ENCODE measurements at places on chromosomes 12 and 14. TPM values are rescaled to one million over a fixed set of nuclear protein-coding genes. Genes with fewer than 3 reads are reported as not detected.

GRCh38 chr12:121628037-121628436, 1.7 kb downstream of the ORAI1 start:
- no peak for DNase-seq

The RTL1 gene
- 46.9 TPM for total RNA-seq

- DNase-seq, result no peak
These were observed 200.3 kb downstream of the DPY19L2 start for GRCh38 chr12:63467951-63468350.

DNA sequence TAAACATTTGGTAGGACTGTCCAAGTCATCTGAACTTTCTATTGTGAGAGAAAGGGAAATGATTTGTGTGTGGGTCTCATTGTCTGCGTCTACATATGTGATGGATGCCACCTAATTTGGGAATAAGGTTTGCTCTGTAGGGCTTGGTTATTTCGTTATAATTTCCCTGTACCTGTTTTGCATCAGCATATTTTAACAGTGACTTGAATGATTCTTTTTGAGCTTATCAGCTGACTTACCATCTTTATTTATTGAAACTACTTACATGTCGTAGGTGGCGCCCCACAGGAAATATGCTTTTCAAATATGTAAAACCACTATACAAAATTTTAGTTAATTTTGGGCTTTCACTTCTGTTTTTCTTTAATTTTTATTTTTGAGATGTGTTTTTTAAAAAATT, 56.5 kb upstream of the BCAT1 start:
- no peak for DNase-seq

The KRT77 gene
- total RNA-seq, result 0.10 TPM

- no peak for DNase-seq
These were observed 51.3 kb downstream of the SERPINA3 start for GRCh38 chr14:94663538-94663937.

DNA sequence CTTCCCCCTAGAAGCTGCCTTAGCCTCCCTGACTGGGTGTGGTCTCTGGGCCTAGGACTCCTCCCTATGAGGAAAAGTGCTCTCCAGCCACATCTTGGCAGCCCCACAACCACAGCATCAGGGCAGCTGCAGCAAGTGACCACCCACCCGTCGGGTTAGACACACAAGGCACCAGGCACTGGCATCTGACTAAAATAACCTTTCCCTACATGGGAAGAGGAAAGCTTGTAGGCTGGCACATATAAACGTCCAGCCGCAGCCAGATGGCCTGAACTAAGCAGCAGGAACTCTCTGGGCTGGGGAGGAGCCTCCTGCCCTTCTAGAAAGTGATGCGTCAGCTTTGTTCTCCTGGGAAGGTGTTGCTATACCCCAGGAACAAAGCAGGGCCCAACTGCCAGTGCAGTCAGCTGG, 328.7 kb downstream of the DPF3 start:
- DNase-seq, result peak; percentile 87

The CCDC175 gene
- not detected for total RNA-seq

GRCh38 chr12:68631227-68631626, 20.5 kb downstream of the RAP1B start:
- DNase-seq, result no peak

The MYF5 gene
- total RNA-seq, result 48.5 TPM

- DNase-seq, result no peak
These were observed 185.3 kb upstream of the BCL2L14 start for GRCh38 chr12:11885261-11886038.

The ACOT6 gene
- total RNA-seq, result not detected

The BDKRB2 gene
- 9.1 TPM for total RNA-seq

The CORO1C gene
- total RNA-seq, result 107 TPM

GRCh38 chr12:121748571-121749265, 36.2 kb downstream of the TMEM120B start:
- peak; percentile 50 for DNase-seq

The MYO1H gene
- 0.51 TPM for total RNA-seq

- DNase-seq, result no peak
These were observed 58.3 kb downstream of the SLC15A5 start for GRCh38 chr12:16218934-16219751.

GRCh38 chr14:84024231-84024820, 1505.6 kb upstream of the FLRT2 start:
- DNase-seq, result no peak

The ZCRB1 gene
- 17.0 TPM for total RNA-seq

GRCh38 chr12:99147130-99147529, 500.4 kb upstream of the GARIN6 start:
- DNase-seq, result no peak

The GPR132 gene
- total RNA-seq, result 1.5 TPM

DNA sequence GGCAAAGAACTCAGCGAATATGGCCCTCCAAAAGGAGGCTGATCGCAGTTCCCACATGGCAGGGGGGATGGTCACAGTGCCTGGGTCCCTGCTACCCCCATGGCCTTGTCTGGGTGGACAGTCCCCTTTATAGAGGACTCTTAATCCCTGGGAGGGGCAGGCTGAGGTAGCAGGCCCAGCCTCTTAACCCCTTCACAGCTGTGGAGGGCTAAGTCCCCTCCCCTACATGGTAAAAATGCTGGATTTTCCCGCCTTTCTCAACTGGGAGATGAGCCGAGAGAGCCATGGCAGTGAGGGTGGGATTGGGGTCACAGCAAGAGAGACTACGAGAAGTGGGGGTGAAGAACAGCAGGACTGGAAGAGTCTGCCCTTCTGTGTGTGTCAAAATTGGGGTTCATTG, at the start of gene MIP:
Gene MIP (minus strand): TSS at position 101 of the 400 bp plus-strand sequence. CDS start 44 bp downstream, at position 57.
- DNase-seq, result no peak

GRCh38 chr12:90008277-90008676, 299.6 kb upstream of the ATP2B1 start:
- DNase-seq, result no peak

The TCL1B gene
- total RNA-seq, result not detected

DNA sequence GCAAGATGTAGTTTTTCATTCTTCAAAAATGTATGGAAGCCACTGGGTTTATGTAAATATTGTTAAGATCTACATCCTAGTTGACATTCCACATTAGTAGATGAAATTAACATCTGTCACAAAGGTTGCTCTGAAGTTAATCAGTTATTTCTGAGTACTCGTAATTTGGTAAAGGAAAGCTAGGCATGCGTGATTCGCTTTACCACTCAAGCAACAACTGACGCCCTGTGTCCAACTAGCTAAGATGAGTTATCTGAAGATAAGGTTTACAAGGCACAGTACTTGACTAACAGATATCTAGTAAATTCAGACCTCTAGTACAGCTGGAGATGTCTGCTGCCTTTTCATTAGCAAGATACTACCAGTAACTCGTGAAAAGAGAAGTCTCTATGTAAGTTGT, 14.1 kb downstream of the PRKD1 start:
- no peak for DNase-seq

DNA sequence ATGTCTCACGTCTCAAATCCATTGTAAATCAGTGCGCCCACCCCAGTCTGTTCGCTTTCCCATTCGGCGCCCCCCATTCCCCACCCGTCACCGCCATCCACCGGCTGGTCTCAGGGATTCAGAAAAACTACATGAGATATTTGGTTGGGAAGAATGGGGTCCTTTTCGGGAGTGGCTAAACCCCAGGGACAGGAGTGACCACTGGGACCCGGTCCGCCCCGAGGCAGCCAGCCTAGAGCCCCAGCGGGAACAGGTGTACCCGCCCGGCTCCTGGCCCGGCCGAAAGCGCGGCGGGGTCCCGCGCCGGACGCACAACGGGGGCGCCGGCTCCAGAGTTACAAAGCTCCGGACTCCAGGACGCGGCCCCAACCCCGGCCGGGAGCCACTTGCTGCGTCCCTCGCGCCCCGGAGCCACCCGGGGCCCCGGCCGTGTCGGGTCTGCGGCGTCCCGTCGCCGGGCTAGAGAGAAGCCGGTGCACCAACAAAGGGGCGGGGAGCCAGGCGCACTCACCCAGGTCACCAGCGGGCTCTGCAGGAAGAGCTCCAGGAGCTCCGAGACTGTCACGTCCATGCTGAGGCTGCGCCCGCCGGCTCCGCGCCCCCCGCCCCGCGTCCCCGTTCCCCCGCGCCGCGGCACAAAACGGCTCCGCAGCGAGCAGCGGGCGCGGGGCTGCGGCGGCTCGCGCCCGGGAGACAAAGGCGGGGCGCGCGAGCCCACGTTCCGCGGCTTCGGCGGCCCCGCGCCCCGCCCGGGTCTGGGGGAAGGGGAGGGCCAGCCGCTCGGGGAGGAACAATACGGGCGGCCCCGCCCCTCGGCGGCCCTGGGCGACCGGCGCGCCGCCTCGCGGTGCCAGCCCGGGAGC, at the start of gene CCDC88C:
Gene CCDC88C (minus strand): TSS at position 701 of the 863 bp plus-strand sequence. CDS start 130 bp downstream, at position 571.
- peak; percentile 71 for DNase-seq

The PROX2 gene
- total RNA-seq, result not detected

- DNase-seq, result no peak
These were observed 72.9 kb downstream of the MIPOL1 start for GRCh38 chr14:37270629-37271028.

GRCh38 chr12:94621662-94622359, 28.5 kb downstream of the TMCC3 start:
- DNase-seq, result no peak

DNA sequence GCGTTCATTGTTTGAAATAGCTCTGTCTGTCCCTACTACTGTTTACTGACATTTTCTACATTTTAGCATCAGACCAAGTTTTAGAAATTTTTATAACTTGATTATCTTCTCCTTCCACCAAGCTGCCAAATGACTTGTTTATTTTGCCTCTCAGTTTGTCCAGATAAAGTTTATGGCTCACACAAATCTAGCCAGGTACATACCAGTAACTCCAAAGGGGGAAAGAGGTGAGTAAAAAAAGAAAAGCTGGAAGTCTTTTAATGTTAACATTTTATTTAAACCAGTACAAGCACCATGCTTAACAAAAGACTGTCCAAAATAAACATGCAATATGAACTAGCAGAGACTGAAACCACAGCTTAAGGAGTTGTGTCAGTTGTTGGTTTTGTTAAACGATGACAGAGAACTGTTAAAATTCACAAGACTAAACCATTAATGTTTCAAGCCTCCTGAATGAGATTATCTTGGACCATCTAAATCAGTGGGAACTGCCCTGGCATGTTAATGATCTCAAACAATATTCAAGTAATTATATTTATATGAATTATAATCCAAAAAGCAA, 14.5 kb downstream of the GMFB start:
- DNase-seq, result no peak

The BTBD6 gene
- 65.8 TPM for total RNA-seq

DNA sequence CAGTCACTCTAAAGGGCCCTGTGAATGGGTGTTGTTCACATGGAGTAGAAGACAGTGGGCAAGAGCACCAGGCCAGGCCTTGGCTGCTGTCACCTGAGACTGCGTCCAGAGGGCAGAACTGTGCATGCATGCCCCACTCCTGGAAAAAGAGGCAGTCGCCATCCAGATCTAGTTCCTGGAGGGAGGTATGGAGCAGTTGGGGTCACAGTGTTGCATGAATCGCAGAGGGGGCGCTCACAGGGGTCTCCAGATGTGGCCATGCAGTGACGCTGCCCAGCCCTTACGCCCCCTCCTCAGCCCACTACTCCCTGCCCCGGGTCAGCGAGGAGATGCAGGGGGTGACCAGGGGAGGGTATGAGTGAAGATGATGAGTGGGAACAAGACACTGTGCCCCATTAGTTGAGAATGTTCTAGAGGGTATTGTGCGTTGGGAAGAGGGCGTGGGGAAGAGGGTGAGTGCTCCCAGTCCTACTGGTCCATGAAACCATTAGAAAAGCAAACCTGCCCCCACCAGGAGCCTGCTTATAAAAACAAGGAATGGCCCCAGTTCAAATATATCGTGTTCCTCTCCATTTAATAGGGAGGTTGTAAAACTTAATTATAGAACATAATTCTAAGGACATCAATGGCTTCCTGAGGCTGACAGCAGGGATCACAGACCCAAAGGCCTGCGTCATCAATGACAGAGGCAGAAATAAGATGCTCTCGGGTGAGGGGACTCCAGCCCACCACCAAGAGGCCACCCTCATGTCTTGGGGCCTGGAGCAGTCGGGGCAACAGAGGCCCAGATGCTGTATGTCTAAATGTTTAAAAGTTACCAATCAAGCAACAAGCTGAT, 32.2 kb upstream of the BCL7A start:
- no peak for DNase-seq

- no peak for DNase-seq
These were observed 335.6 kb downstream of the TMEM121 start for GRCh38 chr14:105861985-105862465.

GRCh38 chr12:132238488-132238854, 90.9 kb downstream of the GALNT9 start:
- DNase-seq, result no peak

DNA sequence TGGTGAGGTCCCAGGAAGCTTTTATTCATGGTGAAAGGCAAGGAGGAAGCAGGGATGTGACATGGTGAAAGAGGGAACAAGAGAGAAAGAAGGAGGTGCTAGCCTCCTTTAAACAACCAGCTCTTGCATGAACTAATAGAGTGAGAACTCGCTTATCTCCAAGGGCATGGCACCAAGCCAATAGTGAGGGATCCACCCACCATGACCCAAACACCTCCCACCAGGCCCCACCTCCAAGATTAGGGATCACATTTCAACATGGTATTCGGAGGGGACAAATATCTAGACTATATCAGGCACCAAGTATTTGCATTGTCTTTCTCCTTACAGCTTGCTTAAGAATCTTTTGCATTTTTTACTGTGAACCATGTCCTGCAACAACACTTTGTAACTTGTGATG, 91.9 kb upstream of the DHRS4 start:
- peak; percentile 29 for DNase-seq

DNA sequence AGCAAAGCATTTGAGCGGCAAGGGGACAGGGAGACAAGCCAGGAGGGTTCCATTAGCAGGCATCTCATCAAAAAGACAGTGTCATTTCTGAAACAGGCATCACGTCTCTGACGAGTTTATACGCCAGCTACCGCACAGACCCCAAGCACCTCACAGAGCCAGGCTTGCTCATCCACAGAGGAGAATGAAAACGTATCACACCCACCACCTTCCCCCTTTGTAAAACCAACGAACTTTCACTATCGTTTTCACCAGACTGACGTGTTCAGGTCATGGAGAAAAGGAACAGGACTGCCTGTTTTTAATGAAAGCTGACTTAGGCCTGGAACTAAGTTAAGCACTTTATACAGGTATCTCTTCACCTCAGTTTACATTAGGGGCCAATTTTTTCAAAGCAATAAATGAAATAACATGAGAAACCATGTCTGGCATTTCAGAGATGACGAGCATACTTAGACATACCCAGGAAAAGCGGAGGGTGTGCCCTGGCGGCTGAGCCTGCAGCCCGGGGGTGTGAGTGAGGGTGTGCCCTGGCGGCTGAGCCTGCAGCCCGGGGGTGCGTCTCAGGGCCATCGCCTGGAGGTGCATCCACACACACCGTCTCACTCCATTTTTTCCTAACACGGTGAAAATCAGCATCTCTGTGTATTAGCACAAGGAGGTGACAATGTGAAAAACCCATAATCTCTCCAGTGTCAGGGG, 41.9 kb downstream of the STX2 start:
- DNase-seq, result no peak

- DNase-seq, result no peak
These were observed 12.4 kb upstream of the DPF3 start for GRCh38 chr14:72906316-72906715.

All from tongue (tissue), 3 donors.